ENCODE measurements at places on chromosomes 2 and 18.
A peak's percentile ranks its signal among the peaks of the same experiment; 100 is the strongest.

DNA sequence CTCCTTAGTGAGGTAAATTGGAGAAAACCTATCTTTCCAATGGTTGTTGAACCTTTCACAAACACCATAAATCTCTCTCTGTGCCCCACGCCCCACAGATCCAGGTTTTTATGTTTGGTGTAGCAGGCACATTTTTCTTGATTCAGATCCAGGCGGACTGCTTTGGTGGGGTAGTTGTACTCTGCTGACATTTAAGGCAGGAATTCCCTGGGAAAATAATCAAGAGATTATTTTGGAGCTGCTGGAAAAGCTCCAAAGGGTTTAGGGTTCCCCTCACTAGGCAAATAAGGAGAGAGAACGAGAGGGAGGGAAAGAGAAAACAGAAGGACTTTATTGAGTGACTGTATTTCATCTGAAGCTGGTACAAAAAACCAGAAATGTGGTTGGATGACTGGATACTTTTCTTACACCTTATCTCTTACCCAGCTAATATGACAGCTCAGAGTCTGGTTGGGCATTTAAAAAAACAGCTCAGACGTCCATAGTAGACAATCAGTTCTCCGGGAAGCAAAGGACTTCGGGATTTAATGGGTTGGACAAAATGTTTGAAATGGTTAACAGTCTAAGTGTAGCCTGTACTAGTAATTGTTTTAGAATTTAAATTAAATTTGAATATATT is 3.6 kb upstream of the AQP4 start:
- no peak for DNase-seq

- DNase-seq = no peak
Observed at GRCh38 chr2:71949537-71949798, 198.2 kb downstream of the CYP26B1 start.

- peak; percentile 45 for DNase-seq
Observed at GRCh38 chr2:60215386-60215901, 338.0 kb downstream of the BCL11A start.

DNA sequence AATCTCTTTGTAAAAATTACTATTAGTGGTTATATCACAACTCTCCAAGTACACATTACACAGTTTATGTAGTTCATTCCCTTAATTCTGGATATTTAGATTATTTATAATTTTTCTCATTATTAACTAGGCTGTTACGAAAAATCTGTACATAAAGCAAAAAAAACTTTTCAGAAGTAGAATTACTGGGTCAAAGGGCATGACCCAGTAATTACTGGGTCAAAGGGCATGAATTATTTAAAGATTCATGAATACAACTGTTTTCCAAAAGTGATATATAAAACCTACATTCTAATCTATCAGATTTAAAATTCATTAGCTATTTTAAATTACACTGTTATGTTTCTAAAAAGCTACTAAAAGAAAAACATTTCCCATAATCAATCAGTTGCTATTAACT is 55.3 kb downstream of the MSH6 start:
- DNase-seq = no peak

GRCh38 chr18:26383454-26384270 is 157.4 kb downstream of the TAF4B start:
- DNase-seq = no peak

DNA sequence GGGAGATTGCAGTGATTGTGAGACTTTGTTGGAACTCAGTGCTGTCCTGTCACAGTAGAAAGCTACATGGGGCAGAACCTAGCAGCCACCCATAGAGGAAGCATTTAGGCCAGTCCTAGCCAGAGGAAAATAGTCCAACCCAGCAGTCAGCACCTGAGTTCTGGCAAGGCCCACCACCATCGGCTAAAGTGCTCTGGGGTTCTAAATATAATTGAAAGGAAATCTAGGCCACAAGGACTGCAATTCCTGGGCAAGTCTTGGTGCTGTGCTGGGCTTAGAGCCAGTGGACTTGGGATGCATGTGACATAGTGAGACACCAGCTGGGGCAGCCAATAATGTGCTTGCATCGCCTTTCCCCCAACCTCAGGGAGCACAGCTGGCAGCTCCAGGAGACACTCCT is 28.9 kb upstream of the ACTR2 start:
- DNase-seq = no peak

Measured in NCI-H1694 (cell line).